ENCODE measurements at places on chromosomes 1 and 21.
A peak's percentile ranks its signal among the peaks of the same experiment; 100 is the strongest.

GRCh38 chr21:39714331-39714730, 30.7 kb upstream of the IGSF5 start:
- DNase-seq, result no peak

- no peak for DNase-seq
These were observed 14.3 kb downstream of the ACKR1 start for GRCh38 chr1:159218649-159219636.

GRCh38 chr1:198101716-198102453, 54.9 kb upstream of the NEK7 start:
- peak; percentile 17 for DNase-seq

DNA sequence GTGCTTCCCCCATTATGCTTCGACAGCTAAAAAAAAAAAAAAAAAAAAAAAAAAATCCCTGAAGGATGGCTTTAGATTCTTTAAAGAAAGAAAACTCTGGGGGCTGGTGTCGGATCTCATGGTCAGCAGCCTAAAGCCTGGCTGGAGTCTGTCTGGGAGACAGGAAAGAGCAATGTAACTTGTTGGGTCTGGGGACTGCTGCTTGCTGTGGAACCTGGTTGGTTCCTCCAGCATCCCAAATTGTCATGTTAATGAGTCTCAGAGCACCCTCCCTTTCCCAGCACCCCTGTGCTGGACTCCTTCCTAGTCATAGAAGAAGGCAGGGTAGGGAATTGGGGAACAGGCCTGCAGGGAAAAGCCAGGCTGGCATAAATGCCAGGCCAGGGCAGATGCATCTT, 3.0 kb downstream of the KCNC4 start:
- no peak for DNase-seq

GRCh38 chr1:29527314-29528004, 291.1 kb downstream of the PTPRU start:
- DNase-seq, result no peak

DNA sequence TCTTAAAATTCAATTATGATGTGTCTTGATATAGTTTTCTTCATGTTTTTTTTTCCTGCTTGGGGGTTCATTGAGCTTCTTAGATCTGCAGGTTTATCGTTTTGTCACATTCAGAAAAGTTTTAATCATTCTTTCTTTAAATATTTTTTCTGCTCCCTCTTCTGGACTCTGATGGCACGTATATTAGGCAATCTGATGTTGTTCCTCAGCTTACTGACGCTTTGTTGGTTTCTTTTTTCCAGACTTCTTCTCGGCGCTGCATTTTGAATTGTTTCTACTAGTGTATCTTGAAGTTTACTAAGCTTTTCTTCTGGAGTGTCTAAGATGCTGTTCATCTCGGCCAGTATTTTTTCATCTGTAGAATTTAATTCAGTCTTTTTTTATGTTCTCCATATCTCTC, 44.8 kb upstream of the FMOD start:
- DNase-seq, result no peak

- no peak for DNase-seq
These were observed 732.3 kb downstream of the NCAM2 start for GRCh38 chr21:21730512-21730911.

DNA sequence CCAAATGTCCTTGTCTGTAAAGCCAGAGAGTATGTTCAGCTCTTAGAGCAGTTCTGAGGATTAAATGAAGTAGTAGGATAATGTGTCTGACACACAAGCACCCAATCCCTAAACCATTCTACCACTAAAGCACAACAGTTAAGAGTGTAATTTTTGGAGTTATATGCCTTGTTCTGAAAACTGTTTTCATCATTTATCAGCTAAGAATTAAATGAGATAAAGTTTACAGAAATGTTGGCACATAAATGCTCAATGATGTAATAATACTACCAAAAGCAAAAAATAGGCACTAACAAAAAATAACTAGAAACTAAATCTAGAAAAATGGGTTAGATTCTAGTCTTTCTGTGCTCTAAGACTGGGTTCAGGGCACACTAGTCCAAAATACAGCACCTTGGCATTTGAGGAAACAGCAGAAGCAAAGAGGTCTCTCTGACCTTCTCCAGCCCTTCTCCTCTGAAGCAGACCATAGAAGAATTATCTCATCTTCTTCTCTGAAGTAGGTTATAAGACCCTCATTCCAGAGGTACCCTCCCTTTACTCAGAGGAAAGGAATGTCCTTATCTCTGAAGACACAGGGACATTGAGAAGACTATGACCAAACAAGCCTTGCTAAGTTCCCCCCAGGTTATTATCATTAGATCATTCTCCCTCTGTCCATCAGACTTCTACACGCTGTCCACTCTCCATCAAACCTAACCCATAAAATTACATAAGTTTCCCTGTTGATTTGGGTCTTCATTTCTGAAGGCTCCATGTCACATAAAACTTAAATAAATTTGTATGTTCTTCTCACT, 20.6 kb downstream of the ABL2 start:
- DNase-seq, result no peak

DNA sequence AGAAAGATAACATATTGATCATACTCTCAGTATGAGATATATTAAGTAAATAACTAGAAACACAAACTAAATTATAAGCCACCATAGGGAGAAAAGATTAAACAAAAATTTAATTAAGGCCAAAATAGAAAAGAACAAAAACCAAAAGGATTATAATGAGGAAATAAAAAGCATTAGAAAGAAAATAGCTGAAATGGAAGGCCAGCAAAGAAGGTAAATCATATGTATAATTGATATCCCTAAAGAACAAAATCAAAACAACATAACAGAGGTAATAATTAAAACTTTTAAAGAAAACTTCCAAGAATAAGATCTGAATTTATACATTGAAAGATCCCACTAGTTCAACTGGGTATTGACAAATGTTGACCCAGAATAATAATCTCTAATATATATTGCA, 453.0 kb downstream of the LRRIQ3 start:
- DNase-seq, result no peak

- no peak for DNase-seq
These were observed 96.7 kb upstream of the GADD45A start for GRCh38 chr1:67588178-67588855.

GRCh38 chr1:172653015-172653709, 5.7 kb upstream of the FASLG start:
- no peak for DNase-seq

DNA sequence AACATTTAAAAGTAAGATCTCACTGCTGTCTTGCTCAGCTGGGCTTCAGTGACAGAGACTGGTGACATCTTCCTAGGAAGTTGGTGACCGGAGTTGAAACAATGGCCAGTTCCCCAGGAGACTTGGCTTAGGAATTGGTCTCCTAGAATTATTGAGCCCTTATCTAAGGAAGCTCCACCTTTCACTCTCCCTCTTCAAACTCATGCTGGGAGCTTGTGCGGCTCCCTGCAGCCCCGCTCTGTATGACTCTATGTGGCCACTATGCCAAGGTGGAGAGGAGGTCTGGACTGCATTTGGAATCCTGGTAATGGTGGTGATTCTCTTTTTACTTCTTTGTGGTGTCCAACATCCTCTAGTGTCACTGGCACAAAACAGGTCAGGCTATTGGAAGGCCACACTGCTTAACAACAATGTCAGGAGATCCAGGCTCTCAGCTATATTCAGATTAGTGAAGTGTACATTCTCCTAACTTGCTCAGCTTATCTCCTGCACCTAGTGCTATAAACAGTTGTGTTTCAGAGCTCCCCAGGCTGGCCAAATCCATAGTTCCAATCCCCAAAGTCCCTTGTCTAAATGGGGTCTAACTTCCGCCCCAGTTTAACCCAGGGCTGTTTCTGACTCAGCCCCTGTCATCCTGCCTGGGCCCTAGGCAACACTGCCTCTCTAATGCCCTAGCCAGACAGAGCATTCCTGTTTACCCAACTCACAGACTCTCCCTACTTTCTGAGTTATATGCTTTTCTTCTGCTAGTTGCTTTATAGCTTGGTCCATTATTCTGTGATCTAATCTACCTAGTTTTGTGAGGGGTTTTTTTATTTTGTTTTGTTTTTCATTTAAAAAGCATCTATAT, 18.3 kb downstream of the ATP2B4 start:
- DNase-seq, result peak; percentile 87

GRCh38 chr1:177600321-177600720, 369.5 kb downstream of the SEC16B start:
- no peak for DNase-seq

GRCh38 chr21:35859677-35860076, 200.6 kb downstream of the SETD4 start:
- no peak for DNase-seq

- no peak for DNase-seq
These were observed 8.2 kb upstream of the SAMD11 start for GRCh38 chr1:915295-916172.

GRCh38 chr1:232238009-232238408, 391.9 kb downstream of the SIPA1L2 start:
- no peak for DNase-seq

DNA sequence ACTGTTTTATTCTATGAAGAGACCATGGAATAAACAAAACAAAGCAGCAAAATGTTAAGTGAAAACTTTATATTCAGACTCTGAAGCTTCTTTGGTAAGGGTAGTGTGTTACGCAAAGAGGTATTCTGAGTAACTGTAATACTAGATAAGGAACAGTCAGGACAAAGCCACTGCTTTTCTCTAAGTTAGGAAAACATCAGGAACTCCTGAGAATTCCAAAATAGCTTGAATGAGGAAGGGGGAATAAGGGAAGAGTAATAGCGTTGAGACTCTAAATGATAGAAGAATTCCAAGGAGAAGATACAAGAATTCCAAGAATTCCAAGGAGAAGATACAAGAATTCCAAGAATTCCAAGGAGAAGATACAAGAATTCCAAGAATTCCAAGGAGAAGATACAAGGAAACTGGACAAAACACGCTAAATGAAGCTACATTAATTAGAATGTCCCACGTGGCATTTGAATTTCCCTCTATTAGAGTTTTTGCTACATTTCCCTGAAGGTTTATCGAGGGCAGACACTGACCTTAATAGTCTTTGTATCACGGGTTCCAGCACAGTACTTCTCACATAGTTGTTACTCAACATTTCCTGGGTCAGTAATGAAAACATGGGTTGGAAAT, 71.5 kb downstream of the SMYD3 start:
- no peak for DNase-seq

DNA sequence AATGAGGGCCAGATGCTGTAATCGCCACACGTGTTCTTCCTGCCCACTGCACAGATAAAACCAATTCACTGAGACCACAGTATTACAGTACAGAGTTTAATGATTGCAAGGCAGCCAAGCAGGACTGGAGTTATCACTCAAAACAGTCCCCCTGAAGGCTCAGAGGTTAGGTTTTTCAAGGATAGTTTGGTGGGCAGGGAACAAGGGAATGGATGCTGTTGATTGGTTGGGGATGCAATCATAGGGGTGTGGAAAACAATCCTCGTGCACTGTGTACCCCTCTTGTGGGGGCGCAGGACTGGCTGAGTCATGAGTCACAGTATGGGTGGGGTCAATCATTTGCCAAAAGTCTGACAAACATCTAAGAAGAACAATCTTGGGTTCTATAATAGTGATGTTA, 12.4 kb upstream of the USP1 start:
- DNase-seq, result no peak

- DNase-seq, result no peak
These were observed 155.2 kb upstream of the COA6 start for GRCh38 chr1:234218078-234218477.

DNA sequence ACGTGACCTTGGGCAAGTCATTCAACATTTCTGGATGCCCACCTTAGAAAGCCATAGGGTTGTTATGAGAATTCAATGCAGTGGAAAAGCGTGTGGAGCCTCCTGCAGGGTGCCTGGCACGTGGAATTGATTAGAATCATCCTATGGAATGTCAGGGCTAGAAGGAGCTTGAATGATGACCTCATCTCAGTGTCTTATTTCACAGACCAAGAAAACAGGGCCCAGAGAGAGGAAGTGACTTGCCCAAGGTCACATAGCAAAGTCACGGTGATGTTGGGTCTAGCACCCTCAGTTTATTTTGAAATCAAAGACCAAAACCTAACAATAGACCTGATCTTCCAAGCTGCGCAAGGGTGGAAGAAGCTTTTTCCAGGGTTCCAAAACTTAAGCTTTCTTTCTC, 6.0 kb downstream of the TRABD2B start:
- DNase-seq, result peak; percentile 3

DNA sequence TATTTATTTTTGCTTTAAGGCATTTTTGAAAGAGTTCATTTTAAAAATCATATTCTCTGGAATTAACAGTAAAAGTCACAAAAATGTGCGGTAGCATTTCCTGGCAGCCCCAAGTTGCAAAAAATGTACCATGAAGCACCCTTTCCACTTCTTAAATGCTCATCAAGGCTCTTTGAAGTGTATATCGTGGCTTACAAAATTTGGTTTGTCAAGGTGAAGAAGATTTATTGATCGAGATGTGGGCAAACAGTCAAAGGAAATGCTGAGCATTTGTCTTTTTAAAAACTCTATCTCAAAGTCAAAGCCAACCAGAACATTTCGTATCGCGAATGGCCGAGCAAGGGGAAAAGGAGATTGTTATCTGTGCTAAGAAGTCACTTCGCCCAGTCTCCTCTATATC, 277.5 kb upstream of the KAZN start:
- DNase-seq, result no peak

- peak; percentile 68 for DNase-seq
These were observed 103.8 kb downstream of the ADSS2 start for GRCh38 chr1:244347942-244348341.

GRCh38 chr1:110829955-110830553, 42.9 kb upstream of the CD53 start:
- DNase-seq, result no peak

DNA sequence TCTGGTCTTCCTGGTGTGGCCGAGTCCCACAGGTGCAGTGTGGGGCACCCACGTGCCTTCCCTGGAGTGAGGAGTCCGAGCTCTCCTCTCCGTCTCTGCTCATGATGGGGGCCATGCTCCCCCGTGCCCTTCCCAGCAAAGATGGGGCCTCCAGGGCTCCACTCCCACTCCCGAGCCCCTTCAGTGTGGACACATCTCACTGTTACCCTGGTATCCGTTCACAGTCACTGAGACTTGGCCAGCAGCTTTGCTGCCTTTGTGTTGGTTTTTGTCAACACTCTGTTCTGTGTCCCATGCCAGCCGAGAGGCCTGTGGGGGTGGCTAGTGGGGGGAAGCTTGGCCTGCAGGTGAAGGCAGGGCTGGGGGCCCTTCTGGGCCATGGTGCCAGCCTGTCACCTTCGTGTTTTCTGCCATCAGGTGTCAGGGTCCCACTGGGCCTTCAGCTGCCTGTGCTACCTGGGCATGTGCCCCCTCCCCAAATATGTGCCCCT, 46.9 kb upstream of the POFUT2 start:
- no peak for DNase-seq

DNA sequence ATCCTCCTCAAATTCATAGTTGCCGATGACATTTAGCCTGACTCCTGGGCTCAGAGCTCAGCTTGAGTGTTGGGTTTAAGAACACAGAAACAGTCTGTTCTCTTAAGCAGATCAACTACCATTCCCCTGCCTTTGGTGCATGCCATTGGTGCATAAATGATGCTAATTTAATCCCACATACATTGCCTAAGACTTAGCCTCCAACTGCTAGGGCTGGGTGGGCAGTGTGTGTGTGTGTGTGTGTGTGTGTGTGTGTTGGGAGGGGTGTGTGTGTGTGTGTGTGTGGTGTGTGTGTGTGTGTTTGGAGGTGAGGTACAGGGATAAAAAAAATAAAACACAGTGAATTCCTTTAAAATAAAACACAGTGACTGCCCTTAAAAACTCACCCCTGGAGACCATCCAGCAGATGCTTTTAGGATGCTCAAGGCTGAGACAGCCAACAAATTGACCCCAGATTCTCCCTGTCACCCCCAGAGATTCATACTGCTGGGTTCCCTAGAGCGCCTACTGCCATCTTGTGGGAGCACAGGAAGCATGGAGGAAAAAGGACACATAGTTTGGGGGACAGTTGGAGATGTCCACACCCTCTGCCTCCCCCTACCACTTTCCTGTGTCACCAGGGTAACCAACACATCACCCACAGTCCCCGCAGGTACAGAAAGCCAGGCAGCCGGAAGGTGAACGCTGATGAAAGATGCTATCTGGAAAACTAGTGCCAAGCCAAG, 30.6 kb downstream of the KLHDC7A start:
- no peak for DNase-seq

Data from HFFc6 (cell line).